ENCODE measurements at places on chromosomes 5 and 9.
A peak's percentile ranks its signal among the peaks of the same experiment; 100 is the strongest.

DNA sequence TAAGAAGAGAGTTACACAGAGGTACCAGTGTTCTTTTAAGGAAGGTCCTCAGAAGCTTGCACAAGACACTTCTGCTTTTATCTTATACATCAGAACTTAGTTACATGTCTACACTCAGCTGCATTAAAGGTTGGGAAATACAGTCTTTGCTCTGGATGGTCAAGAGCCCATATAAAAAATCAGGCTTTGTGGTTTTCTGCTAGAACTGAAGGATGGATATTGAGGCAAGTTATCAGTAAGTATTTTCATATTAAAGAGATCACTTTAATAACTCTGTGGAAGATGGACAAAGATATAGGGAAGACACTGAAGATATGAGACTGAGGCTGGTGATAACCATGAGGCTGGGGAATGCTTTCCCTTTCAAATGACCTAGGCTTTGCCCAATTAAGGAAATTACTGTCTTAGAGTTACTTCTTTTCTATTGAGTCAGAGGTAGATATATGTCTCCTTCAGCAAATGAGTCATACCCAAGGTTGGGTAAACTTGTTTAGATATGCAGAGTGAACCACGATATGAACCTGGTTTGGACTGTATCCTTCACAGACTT, 87.0 kb upstream of the TNC start:
- DNase-seq: peak; percentile 82

DNA sequence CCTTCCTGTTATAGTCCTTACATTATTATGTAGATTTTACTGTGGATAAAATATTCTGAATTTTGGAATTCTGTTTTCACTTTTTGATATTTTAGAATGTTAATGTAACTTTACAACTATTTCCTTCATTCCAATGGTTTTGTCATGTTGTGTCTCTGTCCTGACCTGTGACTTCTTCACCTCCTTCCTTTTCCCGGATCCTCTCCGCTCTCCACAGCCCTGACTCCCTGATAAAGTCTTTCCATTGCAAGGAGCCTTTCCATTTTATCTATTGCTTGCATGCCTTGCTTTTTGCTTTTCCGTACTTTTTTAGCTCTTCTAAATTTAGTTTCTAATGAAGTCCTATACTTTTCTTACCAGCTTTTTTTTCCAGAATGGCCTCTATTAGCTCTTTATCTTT, 117.6 kb upstream of the ARRDC3 start:
- no peak for DNase-seq

- no peak for DNase-seq
Measured at GRCh38 chr9:128203707-128204551, 750 bp downstream of the DNM1 start.

GRCh38 chr5:169154679-169155078, 146.3 kb downstream of the SLIT3 start:
- DNase-seq: no peak

- peak; percentile 96 for DNase-seq
Measured at GRCh38 chr5:157222506-157223230, 42.0 kb downstream of the ITK start.

DNA sequence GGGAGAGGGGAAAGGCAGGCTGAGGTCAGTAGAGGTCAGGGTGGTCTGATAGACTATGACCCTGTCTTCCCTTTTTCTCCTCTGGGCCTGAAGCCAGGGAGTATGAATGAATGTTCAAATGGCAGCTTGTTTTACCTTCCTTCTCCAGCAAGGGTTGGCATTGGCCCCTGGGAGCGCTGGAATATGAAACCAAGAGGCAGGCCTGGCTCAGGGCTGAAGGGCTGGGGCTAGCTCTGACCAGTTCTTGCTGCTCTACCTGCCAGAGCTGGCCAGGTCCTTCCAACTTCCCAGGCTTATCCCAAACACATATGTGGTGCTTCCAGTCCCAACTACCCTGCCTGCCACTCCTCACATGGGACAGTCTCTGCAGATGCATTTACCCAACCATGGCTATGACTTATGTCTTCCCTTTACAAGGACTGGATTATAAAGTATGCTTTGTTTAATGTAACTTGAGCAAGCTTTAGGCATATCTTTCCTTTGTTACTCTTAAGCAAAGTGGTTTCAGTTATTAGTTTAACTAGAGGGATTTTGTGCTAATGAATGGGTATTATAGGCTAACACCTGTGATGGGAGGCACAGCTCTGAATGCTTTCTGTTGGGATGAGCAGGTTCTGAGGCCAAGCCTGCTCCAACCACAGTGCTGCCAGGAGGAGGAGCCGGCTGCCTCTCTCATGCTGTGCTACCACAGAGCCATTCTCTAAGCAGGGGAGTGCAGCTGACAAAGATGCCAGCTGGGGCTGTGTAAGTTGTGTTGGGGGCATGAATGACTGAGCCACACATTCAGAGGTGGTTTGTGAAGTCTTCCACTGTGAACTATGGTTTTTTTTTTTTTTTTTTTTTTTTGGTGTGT, 6.1 kb downstream of the CCNI2 start:
- DNase-seq: peak; percentile 32

DNA sequence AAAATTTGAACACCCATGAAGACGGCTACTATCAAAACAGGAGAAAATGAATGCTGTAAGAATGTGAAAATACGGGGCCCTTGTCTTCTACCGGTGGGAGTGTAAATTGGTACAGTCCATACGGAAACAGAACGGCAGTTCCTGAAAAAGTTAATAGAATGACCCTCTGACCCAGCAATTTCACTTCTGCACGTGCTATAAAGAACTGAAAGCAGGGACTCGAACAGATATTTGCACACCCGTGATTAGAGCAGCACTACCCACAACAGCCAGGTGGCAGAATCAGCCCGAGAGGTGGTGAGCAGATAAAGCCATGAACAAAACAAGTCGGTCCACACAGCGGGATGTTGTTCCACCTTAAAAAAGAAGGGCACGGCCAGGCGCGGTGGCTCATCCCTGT, 22.6 kb upstream of the SLC12A7 start:
- no peak for DNase-seq

DNA sequence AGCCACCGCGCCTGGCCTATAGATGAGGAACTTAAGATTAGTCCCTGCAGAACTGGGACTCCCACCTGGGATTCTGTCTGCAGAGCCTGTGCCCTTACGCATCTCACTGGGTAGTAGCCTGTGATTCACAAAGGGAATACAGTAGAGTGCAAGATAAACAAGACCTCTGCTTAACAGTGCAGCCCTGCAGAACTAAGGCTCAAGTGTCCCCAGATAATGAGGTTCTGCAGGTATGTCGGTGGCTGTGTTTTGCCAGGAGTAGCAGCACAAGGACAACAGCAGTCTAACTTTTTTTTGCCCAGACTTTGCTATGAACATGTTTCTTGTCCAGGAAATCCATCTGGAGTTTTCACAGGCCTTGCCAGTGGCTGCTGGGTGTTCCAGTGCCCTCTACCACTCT, 59.7 kb downstream of the DCP2 start:
- DNase-seq: no peak

DNA sequence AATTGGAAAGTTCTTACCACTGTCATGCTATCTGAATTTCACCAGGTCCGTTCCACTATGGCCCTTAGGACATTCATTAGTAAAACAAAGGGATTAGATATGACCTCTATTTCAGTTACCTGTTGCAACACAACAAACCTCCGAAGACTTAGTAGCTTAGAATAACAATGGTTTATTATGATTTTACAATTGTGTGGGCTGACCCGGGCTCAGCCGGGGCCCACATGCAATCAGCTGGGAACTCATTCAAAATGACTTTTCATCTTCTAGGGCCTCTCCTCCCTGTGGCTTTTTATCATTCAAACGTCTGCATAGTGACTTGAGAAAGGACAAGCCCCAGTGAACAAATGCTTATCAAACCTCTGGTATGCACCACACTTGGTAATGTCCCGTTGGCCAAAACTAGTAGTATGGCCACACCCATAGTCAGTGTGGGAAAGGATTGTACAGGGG, 2.3 kb upstream of the FBXW11 start:
- no peak for DNase-seq

DNA sequence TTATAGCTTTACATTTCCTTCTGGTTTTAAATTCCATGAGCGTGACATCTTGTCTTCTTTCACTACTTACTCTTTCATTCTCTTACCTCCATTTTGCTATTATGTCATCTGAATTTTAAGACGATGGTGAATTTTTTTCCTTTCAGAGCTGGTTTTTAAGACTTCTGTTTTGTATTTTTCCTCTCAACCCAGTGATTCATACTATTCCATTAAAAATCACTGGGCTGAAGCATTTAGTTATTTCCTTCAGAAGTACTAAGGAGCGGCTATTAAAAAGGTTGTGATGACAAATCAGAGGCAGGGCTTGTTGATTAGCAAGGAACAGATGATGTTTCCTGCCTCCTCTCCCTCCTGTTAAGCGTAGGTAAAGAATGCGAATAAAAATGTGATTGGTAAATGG, 16.5 kb downstream of the AGXT2 start:
- DNase-seq: no peak
